ENCODE measurements at places on chromosomes 1 and 21. TPM values are rescaled to one million over a fixed set of nuclear protein-coding genes. Genes with fewer than 3 reads are reported as not detected.

The KRTAP13-2 gene
- not detected for total RNA-seq

The KISS1 gene
- not detected for total RNA-seq

The MARK1 gene
- total RNA-seq, result not detected

The CCDC181 gene
- total RNA-seq, result 0.14 TPM

The TAL1 gene
- total RNA-seq, result not detected

The FNBP1L gene
- 1.4 TPM for total RNA-seq

The BARHL2 gene
- total RNA-seq, result not detected

The TPM3 gene
- 682 TPM for total RNA-seq

The CD46 gene
- 92.7 TPM for total RNA-seq

The MNDA gene
- not detected for total RNA-seq

The UBL4B gene
- not detected for total RNA-seq

The THEM5 gene
- total RNA-seq, result not detected

The CFHR1 gene
- total RNA-seq, result not detected

The AGBL4 gene
- total RNA-seq, result not detected

The IL12RB2 gene
- 99.2 TPM for total RNA-seq
